NCI-H510A (cell line): ENCODE measurements at places on chromosomes 5 and 9.

GRCh38 chr9:86549920-86550319 is 195.7 kb upstream of the TUT7 start:
- DNase-seq = no peak

DNA sequence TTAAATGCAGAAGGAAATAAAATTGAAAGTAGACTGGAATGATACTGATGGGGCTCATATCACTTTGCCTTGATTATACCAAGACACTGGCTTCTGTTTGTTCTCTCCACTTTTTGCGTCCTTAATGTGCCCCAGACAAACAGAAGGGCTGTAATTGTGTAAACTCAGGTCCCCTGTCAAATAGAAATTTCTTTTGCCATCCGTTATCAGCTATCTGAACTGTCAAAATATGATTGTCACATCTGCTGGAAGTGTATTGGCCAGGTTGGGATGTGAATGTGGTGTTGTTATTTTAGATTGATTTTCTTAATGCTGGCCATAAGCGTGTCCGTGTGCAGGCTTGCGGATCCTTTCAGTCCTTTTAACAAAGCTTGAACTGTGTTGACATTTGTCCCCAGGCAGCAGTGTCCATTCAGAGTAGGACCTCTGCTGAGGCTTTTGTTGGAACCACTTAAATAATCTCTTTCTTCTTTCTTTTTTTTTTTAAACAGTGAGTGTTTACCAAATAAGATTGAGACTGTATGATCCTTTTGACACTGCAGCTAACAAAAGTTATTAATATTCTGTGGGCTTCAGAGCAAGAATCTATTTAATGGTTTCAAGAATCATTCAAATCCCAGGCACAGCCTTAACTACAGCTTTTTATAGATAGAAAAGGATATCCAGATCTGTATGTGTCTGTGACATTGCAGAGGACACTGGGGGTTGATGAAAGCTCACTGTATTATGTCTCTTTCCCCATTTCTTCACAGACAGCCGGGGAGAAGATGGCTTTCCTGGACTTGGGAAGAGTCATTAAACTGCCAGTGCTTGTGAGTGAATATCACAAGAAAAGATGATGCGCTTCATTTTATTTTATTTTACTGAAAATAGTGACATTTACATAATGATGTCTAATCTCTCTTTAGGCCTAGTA is 171.7 kb downstream of the ZNF608 start:
- no peak for DNase-seq

DNA sequence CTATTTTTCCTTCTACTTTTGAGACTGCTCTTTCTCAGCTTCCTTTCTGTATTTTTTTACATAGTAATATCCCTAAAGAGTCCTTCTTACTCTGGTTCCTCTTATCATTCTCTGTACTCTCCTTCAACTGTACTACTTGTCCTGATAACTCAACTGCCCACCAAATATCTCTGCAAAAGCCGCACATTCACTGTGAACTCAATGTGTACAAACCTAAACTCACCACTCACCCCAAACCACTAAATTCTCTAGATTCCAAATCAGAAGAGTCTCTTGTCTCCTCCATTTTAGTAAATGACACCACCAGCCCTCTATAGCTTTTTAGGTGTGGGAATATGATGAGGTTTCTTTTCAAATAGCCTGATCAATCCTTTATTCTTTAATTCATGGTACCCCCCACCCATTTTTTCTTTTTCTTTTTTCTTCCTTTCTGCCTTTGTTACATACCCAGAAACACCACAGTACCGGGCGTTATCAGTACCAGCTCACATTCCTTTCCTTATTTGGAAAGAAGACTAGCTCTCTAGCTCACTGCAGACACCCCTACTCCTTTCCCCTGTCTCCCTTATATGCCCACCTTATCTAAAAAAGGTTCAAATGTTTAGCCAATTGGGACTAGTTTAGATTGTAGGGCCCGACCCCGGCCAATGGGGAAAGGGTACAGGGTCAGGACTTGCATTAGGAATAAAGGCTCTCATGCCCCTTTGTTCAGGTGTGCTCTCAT is 63.1 kb upstream of the RANBP6 start:
- no peak for DNase-seq

DNA sequence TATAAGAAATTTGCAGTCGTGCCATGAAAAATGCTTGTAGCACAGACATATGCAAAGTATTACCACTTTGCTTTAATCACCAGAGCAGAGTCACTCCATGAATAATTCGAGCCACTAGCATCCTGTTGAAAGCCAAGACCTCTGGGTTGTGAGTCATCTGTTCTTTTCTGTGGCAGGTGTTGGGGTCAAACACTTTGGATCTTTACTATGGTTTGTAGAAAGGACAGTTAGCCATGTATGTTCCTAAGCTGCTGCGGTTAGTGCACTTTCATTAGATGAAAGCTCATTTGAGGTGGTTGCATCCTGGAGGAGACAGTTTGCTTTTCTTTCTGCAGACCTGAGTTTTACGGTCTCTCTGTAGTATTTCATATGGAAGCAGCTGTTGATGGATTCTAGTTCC is 223.7 kb downstream of the DMRT2 start:
- DNase-seq = no peak

DNA sequence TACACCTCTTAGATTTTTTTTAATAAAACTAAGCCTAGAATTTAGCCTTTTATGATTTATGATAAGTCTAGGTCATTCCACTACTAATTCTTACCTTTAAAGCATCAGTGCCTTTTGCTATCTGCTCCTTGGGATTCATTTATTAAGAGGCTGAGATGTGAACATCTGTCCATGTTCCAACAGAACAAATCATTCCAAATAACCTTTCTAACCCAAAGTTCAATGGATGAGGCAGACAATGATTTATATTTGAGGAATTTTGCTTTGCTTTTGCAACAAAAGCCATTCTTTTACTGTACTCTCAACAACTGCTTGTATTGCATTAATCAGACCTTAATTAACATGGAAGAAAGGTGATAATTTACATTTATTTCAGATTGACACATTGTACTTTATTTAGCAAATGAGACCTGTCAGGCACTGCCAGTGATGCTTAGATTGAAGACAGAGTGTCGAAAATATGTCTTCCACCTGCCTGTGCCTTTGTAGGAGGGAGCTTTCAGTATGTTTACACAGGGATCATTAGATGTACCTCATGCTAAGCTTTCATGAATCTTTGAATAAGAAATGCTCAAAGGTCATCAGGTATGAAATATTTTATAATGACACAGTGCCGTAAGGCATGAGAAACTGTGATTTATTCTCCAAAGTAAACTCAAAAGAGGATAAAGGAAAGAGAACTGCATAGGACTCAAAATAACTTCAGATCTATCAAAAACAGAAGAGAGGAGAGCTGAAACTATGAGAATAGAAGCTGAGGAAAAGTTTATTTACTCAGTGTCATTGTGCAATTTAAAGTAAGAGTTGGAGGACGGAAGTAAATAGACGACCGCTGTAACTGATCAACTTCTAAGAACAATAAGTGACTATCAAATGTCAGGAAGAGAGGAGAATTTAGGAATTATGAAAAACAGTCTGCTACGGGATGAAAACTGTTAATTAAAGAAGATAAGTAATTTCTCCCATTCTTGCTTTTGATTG is 36.7 kb upstream of the IZUMO3 start:
- DNase-seq = no peak

DNA sequence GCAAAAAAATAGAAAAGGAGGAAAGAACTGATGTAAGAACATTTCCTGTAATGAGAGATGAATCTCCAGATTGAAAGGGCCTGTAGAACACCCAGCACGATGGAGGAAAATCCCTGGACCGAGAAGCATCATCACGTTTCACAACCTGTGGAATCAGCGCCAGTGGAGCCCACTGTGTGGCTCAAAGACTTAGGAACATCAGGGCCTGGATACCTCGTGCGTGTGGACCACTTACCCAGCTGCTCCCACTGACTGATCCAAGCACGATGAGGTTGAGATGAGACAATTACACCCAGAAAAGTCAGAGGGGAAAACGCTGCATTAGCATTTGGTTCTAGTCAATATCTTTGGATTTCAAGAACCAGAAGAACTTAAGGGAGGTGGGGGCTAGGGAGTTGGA is 224.6 kb downstream of the SYK start:
- DNase-seq = no peak

GRCh38 chr5:9543311-9543920 is 2.5 kb downstream of the SEMA5A start:
- no peak for DNase-seq

GRCh38 chr5:160390787-160391696 is 8.8 kb downstream of the FAM200C start:
- DNase-seq = no peak

DNA sequence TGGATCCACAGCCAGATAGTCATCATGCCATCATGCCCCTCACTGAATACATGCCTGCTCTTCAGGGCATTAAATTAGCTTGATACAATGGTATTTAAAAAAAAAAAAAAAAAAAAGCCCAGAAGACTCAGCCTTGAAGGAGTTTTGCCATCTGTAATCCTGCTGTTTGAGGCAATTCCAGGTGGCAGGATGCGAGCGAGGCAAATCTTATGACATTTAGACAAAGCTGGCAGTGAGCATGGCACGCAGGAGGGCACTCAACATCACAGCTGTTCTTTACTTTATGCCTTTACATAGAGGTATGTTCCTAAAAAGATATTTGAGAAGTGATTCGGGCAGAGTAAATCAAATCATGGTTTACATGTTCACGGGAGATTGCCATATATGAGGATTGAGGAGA is 692.0 kb upstream of the DMAC1 start:
- no peak for DNase-seq

GRCh38 chr9:136117916-136118319 is 757 bp downstream of the TMEM250 start:
- no peak for DNase-seq

GRCh38 chr9:101472891-101473290 is 37.3 kb upstream of the ALDOB start:
- DNase-seq = no peak

GRCh38 chr5:67435032-67435431 is 238.4 kb upstream of the CD180 start:
- DNase-seq = no peak
